ENCODE measurements at places on chromosomes 11 and 22. TPM values are rescaled to one million over a fixed set of nuclear protein-coding genes. Genes with fewer than 3 reads are reported as not detected.

PRRG4 gene
- total RNA-seq = 1.3 TPM

ESAM gene
- 0.06 TPM for total RNA-seq

DHCR7 gene
- 36.2 TPM for total RNA-seq

TTC36 gene
- total RNA-seq = 0.86 TPM

KCNQ1 gene
- not detected for total RNA-seq

GPR152 gene
- total RNA-seq = not detected
